ENCODE measurements at places on chromosomes 7 and 10.

DNA sequence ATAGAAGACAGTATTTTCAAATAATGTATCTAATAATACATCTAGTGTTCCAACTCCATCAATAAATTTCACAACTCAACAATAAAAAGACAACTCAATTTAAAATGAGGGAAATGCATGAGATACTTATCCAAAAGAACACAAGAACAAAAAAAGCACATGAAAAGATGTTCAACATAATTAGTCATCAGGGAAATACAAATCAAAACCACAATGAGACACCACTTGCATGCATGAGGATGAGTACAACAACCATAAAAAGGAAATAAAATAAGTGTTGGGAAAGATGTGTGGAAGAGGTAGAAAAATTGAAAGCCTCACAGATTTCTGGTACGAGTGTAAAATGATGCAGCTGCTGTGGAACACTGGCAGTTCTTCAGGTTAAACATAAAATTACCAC, 111.6 kb upstream of the PTPRZ1 start:
- DNase-seq: no peak

DNA sequence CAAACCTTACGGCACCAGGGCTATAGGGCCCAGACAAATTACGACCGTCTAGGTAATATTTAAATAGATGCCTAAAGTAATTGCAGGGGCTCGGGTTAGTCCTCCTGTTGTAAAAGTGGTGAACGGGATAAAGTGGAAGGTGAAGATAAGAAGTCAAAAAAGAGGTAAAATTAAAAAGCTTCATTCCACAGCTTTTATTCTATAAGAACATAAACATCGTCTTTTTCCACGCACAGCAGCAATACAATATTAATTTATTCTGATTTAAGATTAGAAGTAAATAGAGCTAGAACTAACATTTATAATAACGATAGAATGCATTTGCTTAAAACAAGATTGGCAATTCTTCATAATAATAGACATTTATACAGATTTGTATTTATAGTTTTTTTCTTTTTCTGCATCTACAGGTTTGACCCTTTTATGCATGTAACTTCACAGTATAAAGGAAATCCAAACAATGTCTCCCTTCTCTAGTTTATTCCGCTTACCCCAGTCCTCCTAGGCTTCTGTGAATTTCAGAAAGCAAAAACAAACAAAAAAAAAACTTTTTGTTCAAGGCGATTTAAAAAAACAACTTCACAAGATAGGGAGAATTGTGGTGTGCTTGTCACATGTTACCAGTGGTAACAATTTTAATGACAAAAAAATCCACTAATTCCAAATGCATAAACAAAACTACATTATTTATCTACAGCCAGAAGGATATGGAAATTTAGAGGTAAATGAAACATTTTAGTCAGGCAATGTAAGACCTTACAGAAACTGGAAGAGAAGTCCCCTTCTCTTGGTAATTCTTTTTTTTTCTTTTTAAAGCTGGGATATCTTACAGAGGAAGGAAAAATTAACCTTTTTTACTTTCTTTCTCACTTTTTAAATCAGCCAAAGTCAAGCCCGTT, 3.4 kb downstream of the HOXA10 start:
- DNase-seq: no peak

DNA sequence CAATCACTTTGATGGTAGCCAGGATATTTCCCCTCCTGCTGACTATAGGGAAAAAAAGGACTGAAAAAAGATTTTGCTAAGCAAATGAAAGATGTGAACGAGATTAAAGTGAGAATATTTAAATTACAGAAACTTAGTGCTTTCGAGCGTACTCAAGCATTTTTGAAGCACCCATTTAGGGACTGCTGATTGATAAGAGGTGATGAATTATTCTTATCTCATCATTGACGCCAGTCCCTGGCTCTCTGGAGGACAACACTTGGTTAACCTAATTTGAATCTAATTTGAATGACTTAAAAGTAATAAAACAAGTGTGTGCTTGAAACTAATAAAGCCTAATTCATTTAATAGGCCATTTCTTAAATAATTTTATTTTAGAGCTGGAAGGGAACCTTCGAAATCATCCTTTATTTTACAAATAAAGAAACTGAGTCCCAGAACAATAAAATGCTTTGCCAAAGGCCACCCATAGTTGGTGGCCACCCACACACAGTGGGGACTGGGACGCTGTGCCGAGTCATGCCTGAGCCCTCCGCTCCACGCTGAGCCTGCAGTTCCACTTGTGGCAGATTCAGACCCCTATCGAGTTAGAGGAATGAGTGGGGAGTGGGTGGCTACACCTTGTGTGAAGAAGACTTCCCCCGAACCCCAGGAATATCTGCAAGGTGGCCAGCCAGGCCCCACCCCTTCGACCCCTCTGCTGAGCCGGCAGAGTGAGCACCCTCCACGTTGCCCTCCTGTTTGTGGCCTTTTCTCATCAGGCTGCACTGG, 61.1 kb upstream of the SAMD8 start:
- no peak for DNase-seq

DNA sequence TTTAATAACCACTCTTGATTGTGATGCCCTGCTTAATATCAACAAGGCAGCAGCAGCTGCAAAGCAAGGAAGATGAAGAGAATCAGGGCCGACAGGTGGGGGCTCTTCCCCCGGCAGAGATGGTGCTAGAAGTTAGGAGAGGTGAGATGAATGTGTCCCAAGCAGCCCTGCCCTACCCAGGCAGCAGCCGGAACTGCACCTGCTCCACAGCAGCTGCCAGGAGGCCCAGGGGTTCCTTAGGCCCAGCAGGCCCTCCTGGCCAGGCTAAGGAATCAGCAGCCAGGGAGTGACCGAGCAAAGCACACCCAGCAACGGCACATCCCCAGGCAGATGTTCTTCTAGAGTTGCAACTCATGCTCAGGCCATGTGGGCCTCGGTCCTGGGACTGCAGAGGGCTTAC, 17.9 kb downstream of the AFAP1L2 start:
- no peak for DNase-seq
